ENCODE measurements at places on chromosomes 7 and 10.
A peak's percentile ranks its signal among the peaks of the same experiment; 100 is the strongest.

DNA sequence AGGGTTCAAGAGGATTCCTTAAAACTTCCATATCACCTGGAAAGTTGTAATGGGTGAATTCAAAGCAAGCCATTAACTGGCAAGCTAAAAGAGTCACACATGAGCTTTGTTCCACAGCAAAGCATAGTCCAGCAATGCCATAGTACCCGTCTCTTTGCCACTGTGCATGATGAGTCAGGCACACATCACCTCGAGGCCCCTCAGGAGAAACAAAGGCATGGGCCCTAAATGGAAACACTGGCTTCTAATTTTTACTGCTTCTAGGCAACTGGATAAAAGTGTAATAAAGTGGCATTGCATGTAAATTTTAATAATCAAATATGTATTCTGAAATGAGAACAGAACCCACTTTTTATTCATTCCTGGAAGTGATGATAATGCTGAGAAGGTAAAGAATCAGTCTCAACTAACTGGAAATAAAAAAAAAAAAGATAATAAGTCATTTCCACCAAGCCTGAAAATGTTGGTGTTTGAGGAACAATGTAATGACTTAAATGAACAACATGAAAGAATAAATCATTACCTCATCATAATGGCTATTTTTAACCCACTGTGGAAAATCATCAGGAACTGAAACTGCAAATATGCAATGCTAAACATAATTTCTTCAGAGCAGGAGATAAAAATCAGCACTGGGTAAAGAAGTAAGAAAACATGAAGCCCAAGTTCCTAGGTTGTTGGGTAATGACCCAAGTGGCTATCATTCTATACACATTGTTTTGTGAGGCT lies 104.9 kb downstream of the CDK6 start:
- no peak for DNase-seq

DNA sequence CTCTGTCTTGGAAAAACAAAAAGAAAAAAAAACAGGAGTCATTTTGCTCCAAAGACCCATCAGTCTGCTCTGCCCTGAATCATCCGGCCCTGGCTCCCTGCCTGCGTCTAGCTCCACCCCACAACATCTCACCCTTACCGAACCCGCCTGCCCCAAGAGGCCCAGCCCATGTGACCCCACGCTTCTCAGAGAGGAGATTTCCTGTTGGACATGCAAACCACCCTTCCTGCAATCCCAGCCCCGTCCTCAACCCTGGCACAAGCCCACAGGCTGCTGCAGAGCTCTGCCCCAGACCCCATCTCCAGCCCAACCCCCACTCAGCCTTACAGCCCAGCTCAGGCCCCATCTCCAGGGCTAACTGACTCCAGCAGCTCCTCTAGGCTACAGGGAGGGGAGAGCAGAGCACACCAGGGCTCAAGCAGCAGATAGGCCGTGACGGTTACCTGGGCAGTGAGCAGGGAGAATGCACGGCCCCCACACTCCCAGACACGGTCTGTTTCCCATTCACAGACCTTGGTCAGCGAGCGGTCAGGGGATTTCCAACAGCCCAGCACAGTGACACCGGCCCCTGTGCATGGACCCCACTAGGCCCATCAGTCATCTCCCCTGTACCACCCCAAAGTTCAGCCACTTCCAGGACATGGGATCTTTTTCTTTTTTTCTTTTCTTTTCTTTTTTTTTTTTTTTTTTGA lies 69.9 kb upstream of the GTF2I start:
- DNase-seq, result peak; percentile 97

GRCh38 chr7:50669890-50670289 lies 104.7 kb upstream of the DDC start:
- no peak for DNase-seq

- DNase-seq, result no peak
Measured at GRCh38 chr10:109647627-109648026, 275.7 kb downstream of the XPNPEP1 start.

GRCh38 chr7:106288263-106288662 lies 3.5 kb upstream of the NAMPT start:
- DNase-seq, result no peak

GRCh38 chr7:2499719-2500430 lies 19.7 kb upstream of the LFNG start:
- no peak for DNase-seq

DNA sequence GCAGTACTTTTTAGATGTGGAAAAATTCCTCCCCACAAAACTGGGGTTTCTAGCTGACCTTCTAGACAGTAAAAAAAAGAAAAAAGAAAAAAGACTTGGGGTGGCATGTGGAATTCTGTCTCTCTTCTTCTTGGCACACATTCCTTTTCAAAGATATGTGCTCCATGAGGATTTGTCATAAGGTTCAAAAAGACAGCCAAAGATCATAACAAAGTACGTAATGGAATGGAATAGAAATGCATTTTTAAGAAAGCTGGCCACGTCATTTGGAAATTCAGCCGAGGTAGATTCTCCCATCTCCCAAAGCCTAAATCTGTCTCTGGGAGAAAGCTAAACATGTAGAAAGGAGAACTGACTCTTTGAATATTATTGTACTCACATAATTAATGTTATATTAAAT lies 381.3 kb upstream of the NFE2L3 start:
- DNase-seq, result no peak

DNA sequence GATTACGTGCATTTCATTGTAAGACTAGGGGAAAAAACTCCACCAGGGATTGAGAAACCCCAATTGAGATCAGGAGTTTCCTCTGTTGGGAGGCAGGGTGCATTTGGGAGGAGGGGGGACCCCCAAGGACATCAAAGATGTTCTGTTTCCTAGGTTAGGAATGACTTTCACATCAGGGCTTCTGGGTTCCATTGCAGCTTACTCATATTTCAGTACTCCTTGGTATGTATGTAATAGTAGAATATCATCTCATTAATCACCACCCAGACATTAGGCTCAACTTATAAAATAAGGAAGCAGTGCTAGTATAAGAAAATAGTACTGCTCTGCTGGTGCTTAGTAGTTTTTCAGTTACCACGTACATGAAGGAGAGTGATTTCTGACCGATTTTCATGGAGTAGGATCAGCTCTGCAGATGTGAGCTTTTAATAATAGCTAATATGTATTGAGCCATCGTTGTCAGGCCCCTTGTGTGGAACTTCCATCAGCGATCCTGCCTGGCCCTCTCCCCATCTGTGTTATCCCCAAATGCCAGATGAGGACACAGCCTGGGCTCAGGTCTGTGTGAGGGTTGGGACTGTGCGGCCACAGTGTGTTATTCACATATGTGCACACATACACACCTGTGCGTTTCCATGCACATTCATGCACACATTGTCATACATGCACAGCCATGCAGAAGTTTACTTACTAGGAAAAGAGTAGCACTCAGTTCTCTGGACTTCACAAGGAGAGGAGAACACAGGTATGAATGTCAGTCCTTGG lies 23.5 kb downstream of the UPP1 start:
- DNase-seq, result no peak

DNA sequence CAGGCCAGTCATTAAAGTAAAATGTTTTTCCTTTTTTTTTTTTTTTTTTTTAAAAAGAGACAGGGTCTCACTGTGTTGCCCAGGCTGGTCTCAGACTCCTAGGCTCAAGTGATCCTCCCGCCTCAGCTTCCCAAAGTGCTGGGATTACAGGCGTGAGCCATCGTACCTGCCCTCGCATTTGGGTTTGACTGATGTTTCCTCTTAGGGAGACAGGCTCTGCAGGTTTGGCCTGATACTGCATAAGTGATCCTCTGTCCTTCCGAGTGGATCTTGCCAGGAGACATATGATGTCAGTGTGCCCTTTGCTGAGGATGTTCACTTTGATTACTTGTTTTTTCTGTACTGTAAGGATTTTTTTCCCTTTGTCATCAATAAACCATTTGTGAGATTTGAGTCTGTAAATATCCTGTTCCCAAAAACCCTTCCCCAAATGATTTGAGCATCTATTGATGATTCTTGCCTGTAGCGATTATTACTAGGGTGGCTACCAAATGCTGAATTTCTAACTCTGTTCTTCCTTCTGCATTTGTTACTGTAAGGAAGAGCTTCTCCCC lies 19.7 kb downstream of the LIMK1 start:
- DNase-seq, result no peak

DNA sequence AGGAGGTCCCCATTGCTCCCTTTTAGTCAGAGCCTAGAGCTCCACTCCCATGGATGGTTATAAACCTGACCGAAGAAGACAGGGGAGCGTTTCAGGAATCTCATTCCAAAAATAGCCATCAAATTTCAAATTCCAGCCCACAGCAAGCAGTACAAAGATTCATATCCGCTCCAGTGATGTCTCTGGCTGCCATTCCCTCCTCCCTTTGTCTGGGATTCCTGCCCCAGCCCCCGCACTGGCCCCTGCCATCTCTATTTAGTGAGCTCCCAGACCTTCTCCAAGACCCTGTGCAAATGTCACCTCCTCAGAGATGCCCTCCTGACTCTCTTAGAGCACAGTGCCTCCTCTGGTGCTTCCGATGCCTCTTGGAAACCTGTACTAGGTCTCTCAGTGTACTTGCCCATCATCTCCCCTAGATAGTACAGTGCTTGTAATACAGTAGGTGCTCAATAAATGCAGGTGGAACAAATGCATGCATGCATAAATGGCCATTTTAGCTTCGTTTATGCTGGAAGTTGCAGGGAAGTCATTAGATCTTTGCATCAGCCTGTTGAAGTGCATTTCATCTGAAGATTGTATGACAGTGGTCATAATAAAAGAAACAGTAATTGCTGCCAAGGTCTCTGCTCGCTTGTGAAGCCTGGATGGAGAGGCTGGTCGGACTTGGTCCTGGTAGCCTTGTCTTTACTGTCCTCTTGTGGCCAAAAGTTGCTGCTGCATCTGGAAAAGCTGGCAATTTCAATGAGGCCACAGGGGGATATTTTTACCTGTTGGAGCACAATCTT lies 32.0 kb upstream of the HABP2 start:
- DNase-seq, result peak; percentile 89

GRCh38 chr10:43452356-43452914 lies 15.5 kb downstream of the ZNF487 start:
- no peak for DNase-seq

GRCh38 chr10:30836406-30836805 lies 195.3 kb downstream of the ZNF438 start:
- DNase-seq, result no peak

GRCh38 chr10:12195281-12195602 lies 449 bp downstream of the NUDT5 start:
- DNase-seq, result no peak

- peak; percentile 53 for DNase-seq
Measured at GRCh38 chr7:129434675-129435318, 565 bp downstream of the STRIP2 start.

- DNase-seq, result no peak
Measured at GRCh38 chr10:110751850-110752249, 107.7 kb downstream of the RBM20 start.

GRCh38 chr7:99928994-99929729 lies at the start of gene GJC3:
TSS of gene GJC3 (minus strand) at chr7:99929620. CDS start at chr7:99929620, 0 bp downstream.
- DNase-seq, result peak; percentile 77

- DNase-seq, result peak; percentile 20
Measured at GRCh38 chr10:78572565-78572964, 496.2 kb upstream of the ZMIZ1 start.

DNA sequence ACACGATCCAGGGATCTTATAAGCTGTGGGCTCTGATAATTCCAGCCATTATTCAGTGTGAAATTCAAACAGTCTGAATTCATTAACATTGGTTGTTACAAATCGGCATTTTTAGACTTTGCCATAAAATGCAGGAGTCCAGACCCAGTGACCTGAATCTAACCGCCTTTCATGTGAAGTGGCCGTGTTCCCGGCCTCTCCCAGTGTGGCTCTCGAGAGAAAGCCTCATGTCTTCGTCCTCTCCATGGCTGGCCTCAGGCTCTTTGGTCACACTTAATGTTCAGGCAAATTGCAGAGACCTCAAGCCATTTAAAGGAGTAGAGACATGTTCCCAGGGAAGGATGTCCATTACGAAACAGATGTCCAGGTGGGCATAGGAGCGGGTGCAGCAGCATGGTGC lies 59.3 kb downstream of the CTBP2 start:
- DNase-seq, result no peak

DNA sequence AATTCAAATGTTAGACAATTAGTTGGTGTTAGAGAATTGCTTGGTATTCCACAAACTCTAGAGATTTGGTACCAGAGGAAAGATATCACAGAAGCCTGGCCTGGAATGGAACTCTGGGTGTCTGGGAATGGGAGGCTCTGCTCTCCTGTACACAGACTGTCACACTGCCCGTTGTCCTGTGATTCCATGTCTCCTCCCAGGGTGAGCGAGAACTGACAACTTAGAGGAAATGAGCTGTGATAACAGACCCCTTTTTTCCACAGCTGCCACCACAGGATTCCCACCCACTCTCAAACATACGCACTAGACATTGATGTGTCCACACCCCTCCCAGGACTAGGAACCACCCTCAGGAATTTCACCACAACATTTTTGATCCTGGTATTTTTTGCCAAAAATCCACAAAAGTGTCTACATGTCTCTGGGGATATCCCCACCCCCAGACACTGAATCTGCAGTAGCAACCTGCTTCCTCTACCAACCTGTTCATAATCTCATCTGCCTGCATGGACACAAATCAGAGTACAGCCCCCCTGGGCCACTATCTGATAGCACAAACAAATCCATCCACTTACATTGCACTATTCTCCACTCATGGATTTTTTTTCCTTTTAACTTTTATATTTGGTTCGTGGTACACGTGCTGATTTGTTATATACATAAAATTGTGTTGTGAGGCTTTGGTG lies 4.7 kb downstream of the ZNF273 start:
- no peak for DNase-seq

DNA sequence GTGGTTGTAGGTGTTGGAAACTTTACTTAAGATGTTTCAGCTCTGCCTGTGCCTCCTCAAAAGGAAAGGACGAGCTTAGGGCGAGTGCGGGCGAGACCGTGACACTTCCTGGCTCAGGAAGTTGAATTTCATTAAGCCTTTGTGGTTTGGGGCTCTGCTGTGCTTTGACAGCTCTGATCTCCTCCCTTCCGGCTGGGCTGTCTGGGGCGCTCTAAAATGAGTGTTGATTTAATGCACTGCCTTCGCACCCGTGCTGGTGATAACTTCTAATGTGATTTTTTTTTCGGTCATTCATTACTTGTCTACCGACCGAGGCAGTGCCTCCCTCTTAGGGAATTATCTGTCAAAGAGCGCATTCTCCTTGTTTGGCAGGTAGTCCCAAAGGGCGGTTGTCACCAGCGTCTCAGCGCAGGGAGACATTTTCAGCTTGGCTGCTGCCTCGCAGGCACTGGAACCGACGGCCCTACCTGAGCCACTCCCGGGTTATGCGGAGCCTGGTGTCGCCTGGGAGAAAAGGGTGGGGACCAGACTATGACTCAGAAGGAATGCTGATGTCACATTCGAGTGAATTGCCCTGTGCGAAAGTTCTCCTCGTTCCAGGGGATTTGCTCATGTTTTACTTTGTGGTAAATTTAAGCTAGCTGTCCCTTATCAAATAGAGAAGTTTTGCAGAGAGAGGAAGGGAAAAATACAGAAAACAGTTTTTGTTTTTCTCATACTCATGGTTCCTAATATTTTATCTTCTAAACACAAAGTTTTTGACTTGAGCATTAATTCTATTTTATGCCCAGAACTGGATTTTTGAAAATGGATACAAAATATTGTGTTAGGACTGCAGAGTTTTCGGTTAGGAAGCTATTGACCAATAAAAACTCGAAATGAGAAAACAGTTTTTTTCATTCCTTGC lies 920 bp downstream of the TES start:
- DNase-seq, result peak; percentile 91

- DNase-seq, result peak; percentile 29
Measured at GRCh38 chr7:99631295-99632109, 14.8 kb downstream of the ZSCAN25 start.

Measured in AG20443 (cell line).